ENCODE measurements at places on chromosomes 4 and X.

DNA sequence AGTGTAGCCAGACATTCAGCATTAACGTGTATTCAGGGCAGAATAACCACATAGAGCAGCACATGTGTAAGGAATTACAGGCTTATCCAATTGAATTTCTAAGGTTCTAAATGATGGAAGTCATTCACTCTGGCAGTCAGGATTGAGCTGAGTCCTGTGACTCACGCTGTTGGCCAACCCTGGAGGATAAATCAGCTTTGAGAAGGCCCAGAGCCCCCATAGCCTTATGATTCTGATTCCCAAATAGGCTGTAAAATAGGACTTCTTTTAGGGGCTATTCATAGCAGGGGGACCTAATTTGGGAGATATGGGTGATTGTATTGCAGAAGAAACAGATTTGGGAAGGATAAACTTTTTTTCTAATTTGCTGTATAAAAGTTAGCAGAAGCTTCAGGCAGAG lies 8.1 kb upstream of the HPF1 start:
- DNase-seq = no peak

DNA sequence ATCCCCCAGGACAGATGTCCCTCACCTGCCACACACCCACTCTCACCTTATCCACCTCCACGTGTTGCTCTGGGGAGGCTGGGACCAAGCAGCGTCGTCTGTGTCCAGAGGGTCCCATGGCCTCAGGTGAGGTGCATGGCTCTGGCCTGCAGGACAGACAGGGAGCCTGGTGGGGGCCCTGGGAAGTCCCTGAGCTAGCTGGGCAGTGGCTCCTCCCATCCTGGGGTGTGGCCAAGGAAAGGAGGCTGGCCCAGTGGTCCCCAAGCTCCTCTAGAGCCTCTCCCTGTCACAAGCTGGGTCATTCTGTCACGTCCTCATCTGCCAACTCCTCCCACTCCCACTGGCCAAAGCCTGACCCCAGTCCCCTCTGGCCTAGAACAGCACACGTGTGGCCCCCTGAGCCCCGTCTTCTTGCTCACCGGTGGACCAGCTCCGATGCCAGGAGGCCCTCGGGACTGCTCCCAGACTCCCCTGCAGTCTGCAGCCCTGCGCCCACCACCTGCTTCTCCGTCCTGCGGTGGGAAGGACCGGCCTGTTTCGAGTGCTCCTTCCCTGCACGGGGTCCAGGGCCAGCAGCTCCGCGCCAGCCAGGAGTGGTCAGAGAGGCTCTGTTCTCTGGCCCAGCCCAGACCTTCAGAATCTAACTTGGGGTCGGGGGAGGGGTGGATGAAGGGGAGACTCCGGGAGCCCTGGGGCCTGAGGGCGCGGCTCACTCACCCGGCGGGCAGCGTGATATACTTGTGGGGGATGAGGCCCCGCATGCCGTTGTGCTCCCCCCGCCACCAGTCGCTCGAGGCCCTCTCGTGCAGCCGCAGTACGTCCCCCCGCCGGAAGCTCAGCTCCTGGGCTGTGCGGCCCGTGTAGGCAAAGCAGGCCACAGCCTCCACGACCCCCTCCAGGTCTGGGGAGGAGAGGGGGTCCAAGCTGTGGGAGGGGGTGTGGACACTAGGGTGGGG lies 4.8 kb downstream of the AVPR2 start:
- DNase-seq = no peak

DNA sequence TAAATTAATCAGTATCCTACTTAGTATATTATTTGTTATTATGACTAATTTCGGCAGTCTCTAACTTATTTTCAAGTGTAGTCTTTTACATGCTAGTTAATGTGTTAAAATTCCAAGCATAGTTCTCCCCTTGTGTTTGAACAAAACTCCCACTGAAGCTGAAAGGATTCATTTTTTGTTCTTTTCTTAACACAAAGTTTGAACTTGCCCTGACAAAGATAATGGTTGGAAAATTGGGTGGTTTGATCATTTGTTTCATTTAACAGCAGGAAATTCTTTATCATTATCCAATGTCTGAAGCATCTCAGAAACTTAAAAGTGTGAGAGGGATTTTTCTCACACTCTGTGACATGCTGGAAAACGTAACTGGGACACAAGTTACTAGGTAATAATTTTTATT lies 36.0 kb downstream of the INTU start:
- no peak for DNase-seq

DNA sequence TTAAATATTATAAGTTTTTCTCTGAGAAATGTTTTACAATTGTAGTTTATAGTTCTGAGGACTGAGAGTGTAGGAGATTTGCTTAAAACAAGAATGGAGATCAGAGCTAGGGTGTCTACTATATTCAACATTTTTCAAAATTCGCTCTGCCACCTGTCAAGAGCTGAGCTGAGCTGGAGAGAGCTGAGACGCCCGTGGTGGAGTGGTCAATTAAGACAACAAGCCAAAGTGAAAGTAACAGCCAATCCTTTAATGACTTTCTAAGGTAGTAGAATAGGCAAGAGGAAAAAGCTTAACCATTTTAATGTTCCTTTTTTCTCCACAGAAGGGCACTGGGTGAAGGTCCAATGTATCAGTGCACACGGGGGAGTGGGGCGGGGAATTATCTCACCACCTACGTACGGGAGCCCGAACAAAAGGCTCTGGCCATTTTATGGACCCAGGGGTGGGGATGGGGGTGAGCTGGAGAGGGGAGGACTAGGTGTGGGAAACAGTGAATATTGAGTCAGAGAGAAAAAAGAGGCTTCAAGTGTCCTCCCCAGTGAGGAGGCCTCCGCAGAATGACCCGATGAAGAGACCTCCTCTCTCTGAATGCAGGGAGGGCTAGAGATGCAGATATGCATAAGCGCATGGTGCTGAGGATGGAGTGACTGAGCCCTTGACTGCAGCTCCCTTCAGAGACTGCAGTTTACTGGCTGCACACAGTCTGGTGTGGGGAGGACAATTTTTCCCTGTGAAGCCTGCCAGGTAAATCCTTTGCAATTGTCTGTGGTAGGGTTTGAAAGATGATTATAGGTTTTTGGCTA lies 60.8 kb downstream of the SPCS3 start:
- DNase-seq = no peak

DNA sequence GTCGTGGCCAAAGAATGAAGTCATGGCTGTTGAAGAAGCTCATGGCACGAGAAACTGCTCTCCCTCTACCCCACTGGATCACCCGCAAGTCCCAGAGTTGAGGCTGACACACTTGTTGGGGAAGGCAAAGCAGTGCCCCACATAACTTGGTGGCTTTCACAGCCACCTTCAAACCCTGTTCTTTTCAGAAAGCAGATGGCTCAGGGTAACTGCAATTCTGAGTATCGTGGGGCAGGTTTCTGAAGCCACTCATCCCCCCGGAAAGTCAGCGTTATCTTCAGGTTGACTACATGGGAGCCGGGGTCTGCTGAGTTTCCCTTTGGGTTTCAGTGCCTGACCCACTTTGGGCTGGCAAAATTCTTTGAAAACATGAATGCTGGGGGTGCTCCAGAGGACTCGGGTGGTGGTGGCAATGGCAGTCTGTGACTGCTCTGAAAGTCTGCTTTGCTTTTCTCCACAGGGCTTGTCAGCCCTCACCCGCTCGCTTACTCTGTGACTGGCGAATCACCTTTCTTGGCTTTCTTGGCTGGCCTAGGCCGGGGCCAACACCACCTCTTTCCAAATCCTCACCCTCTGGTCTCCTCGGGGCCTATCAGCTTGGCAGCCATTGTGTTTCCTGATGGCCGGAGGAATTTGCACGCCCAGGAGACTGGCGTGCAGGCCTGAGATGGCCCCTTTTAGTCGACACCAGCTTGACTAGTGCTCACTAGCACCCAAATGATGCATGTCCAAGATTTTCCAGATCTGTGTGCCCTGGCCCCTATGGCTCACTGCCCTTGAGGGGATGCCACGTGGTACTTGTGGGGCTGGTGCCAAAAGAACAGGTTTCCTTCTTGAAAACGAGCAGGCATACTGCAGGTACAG lies 7.3 kb downstream of the PPP1R3F start:
- no peak for DNase-seq

DNA sequence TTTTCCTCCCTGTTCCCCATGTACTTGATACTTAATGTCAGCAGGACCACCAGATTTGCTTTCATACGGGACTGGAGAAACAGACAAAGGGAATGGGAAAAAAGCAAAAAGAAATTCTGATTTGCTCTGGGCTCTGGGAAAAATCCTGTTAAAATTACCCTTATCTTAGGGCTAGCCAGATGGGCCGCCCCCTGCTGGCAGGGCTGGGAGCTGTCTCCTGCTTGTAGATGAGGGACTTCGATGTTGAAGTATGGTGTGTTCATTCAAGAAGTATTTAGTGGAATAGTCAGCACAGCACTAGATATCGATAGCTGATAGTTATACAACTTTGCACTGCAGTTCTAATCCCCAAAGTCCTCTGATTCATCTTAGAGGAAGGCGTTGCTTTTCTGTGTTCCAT lies 45.8 kb downstream of the BCORL1 start:
- DNase-seq = no peak

GRCh38 chr4:41517747-41518146 lies 20.2 kb upstream of the LIMCH1 start:
- DNase-seq = no peak

Measured in DMS 273 treated with DMSO at 0.1 percent for 48 hours (cell line).